NCI-H2081 treated with DMSO at 0.1 percent for 48 hours (cell line): ENCODE measurements at places on chromosomes 12 and 14.

DNA sequence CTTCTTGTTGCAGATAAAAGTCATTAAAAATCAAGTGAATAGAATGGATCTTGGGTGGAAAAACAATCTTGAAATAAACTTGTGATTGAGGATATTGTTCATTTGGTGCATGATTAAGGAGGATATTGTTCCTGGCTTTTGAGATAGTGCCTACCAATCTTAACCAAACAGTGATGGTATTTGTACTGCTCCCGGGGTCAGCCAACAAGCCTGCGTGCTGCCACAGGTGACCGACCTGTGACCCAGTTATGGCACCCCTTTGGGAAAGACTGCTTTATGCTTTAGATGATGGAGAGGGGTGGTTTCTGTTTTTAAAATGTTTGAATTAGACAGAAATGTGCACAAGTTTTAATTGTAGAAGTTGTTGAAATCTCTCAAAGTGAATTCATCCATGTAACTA is 41.6 kb downstream of the SUDS3 start:
- DNase-seq = no peak

GRCh38 chr12:111754671-111755070 is 12.1 kb upstream of the ALDH2 start:
- DNase-seq = no peak

- no peak for DNase-seq
These were observed 8.3 kb downstream of the OR10AD1 start for GRCh38 chr12:48194799-48195201.

DNA sequence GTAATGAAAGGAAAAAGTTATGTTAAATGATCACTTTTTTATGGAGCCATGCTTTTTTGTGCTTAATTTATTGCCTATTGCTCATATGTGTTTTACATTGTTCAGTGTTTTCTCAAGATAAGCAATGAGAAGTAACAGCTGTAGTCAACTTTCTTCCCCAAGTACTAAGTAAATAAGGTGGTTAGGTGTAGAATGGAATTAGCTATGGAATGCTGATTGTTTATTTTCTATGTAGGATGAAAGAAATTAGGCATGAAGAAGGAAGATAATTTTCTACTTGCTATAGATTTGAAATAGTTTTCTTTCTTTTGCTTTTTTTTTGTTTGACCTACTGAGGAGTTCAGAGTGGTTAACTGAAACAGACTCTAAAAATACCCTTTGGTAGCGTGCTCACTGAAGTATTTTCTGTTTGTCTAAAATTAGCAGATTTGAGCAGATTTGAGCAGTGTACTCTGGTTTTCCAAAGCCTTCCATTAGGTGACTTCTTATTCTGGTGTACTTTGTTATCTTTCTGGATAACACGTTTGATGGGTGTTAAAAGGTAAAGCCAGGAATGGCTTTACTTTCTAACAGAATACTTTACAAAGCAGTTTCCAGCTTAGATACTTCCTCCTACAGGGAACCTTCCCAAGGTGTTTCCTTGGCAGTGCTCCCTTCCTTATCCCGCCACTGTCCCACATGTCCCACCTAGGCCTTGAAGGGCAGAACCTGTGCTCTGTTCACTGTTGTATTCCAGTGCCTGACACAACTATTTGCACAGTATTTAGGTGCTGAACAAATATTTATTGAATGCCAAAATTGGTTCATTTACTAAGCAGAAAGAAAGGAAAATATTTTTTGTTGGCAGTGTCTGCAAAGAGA is 56.0 kb downstream of the RASSF3 start:
- no peak for DNase-seq

DNA sequence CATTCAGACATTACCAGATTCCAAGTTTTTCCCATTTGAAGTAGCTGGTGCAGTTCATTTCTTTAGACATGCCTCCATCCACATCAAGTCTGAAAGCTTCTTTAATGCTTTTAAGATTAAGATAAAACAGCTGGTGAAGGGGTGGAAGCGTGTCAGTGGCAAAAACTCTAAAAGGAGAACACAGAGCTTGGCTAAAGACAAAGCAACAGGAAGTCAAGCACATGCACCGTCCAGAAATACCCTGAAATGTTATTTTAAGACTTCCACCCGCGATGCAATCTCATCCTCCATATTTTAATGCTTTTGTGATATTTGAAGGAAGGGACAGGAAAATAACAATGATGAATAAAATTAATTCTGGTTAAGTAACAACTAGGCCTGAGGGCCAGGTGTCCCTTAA is 31.8 kb downstream of the PPM1H start:
- no peak for DNase-seq

DNA sequence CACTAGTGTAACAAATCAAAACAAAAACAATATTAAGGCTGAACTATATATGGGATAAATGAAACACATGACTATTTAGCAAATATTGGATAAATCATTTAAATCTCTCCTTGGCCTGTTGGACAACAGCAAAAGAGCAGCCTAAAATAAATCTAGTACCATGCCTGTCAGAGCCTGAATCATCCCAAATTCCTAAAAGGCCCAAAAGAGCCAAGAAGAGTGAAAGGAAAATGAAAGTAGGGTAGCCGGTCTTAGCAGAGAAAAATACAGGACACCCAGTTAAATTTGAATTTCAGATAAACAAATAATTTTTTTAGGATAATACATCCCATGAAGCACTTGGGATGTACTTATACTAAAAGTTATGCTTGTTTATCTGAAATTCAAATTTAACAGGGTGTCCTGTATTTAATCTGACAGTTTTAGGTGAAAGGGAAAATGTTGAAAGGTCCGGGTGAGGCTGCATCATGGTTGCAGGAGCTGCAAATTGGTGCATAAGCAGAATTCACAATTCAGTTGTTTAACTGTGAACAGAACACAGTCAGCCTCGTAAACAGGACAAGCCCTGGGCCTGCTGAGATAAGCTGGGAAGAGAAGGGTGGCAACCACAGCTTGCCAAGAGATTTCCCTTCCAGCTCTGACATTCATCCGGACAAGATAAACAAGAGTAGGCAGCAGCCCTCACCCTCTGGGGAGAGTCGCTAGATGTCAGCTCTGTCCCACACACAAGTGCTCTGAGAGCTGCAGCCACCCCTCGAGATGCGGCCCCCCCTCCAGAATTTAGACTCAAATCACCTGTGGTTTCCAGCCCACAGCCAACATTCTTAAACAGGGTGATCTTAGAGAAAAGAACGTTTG is 30.3 kb downstream of the DMAC2L start:
- peak; percentile 29 for DNase-seq
